ENCODE measurements at places on chromosomes 4 and X.

DNA sequence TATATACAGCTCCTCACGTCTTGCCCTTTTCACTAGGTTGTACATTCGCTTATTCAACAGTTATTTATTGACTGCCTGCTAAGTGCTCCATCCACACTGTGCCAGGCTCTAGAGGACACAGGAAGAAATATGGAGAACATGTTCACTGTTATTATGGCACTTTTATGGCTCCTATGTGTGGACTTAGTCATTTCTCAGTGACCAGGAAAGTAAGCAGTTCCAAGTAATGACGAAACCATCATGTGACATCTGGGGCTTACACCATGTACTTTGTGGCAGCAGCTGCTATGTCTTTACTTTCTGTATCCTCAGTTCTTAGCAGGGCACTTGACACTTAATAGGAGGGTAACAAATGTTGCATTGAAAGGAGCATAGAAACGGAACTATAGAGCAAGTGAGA is 278.0 kb downstream of the ANK2 start:
- DNase-seq = no peak

DNA sequence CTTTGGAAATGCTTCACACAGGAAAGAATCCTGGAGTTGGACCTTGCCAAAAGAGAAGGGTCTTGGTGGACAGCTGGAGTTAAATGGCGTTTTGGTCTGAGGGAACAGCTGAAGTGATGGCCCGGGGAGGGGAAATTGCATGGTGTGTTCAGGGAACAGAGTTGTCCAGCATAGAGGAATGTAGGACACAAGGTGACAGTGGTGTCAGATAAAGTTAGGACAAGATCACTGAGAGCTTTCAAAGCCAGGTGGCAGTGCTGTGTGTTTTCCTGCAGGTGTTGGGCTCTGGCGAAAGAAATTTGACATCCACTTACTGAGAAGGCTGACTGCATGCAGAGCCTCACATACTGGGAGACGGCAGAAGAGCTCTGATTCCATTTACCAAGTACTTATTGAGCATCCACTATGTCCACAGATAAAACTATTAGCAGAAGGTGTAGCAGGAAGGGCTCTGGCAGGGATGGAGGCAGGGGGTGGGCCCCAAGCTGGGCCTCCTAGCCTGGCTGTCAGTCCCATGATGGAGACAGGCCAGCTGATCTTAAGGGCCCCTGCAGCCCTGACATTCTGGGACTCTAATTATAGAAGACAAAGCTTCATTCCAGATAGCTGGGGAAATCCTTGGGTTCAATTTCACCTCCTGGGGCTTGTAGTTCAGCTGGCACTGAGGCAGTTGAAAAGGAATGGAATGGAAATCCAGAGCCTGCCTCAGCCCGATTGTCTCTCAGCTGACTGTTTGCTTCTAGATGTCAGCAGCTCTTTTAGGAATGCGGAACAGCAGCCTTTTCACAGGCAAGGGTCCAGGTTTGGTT is 150.2 kb upstream of the MAMLD1 start:
- DNase-seq = no peak

DNA sequence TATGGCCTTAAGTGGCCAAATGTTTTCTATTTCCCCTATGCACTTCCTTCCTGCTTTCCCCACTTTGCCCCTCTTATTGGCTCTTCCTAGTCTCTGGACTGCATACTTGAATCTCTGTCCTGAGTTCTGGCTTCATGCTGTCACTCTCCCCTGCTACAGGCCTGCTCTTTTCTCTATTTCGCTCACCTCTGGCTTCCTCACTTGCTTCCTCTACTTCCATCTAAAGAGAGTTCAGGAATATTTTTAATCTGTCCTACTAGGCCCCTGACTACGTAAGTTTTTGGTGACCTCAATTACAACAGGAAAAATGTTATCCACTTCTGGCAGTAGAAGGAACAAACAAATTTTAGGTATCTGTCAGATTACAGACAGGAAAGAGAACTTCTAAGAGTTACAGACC is 65.7 kb upstream of the WDR17 start:
- DNase-seq = no peak

DNA sequence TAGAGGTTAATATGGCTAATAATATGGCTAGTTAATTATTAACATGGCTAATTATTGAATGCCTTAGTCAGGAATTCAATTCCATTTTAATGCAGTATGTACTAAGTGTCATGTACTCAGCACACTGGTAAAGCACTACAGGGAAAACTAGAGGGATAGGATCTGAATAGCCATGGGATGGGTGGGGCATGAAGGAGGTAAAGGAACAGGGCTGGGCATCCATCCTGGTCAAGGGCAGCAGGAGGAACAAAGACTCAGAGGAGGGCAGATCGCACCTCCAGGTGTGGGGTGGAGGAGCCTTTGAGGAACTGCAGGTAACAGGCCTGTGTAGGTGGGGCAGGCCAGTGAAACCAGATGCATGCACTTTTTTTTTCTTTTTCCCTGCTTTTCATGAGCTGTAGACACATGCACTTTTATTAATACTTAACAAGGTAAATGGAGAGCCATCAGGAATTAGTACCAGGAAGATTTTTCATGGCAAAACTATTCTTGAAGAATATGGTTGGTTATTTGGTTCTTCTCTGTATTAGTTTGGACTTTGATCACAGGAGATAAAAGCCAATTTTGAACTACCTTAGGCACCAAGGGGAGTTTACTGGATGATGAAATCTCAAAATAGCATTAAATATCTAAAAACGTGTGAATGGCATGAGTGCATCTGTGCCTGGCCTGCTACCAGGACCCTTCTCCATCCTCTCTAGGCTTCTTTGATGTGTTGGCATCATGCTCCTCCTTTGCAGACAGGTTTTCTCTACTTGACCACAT is 88.3 kb downstream of the CC2D2A start:
- no peak for DNase-seq

- DNase-seq = no peak
Observed at GRCh38 chrX:24025741-24026403, 1.1 kb downstream of the KLHL15 start.

DNA sequence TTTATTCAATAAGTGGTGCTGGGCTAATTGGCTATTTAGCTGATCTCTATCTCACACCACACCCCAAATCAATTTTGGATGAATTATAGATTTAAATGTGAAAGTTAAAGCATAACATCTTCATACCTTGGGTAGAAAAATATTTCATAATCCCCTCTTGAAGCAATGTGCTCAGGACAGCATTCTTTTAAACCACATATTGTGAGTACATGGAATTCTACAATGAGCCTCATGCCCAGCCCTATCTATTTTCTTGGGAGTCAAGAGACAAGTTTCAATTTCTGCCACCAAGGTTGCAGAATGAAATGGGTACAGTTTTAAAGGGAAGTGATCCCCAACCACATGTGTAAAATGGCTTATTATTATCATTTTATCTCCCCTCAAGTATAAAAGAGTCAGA is 30.6 kb upstream of the GPRIN3 start:
- DNase-seq = no peak

- no peak for DNase-seq
Observed at GRCh38 chrX:71923516-71923915, 12.9 kb downstream of the NHSL2 start.

DNA sequence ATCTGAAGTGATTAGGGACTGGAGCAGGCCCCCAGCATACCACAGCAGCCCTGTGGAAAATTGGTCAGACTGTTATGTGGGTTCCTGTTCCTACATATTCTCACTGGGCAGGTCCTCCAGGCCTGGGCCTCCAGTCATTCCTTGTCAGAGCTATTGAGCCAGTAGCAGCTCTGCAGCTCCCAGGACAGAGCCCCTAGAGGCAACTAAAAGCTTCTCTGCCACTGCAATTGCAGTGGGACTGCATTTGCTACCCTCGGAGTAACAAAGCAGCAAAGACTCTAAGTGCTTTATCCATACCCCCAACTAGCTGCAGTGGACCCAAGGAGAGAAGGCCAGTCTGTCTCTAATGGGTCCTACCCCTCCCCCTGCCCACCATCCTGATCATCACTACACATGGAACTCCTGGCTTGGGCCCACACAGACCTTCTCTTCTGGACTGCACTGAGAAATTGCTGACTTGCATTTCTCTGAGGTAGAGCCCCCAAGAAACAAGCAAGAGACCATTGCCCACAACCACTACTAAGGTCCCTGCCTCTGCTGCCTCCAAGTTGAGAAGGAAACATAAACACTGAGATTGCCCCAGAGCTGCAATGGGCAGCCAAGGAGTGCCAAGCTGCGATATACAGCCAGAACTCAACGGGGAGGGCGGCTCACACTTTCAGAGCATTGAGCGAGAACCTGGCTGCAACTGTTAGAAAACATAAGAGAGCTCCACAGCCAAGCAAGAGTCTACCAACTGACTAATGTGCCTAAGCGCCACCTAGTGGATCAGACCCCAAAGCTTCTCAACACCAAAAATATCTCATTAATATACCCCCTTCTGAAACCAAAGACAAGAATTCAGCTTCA is 738.7 kb upstream of the NDST4 start:
- DNase-seq = no peak

GRCh38 chr4:136136601-136137000 is 1395.7 kb downstream of the PCDH18 start:
- no peak for DNase-seq

DNA sequence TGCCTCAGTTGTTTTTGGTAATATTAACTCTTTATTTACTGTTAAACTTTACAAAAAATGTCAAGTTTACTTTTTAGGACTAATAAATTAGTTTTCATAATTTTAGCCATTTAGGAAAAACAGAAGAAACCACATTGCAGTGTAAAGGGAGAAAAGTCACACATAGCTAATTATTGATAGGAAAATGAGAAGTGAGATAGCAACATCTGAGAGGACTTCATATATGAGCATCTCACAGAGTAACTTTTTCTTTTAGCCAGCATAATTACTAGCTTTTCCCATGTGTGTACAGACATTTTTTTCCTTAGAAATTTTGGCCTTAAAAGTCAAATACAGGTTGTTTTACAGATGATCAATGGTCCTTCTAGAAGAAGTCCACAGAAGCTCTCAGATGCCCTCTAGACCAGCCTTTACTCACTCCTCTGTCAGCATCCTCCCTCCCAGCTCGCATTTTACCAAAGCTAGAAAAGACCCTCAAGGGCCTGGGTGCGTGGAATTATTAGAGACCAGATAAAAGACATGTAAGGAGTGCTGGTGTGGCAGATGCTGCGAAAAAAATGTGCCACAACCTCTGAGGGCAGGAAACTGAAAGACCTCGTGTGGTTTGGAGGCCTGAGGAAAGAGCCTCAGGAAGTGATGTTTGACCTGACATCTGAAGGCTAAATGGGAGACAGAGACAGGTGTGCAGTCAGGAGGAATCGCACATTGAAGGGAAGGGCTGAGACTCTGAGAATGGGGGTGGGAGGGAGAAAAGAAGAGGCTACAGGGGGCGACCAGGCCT is 156.9 kb downstream of the CBR4 start:
- no peak for DNase-seq

DNA sequence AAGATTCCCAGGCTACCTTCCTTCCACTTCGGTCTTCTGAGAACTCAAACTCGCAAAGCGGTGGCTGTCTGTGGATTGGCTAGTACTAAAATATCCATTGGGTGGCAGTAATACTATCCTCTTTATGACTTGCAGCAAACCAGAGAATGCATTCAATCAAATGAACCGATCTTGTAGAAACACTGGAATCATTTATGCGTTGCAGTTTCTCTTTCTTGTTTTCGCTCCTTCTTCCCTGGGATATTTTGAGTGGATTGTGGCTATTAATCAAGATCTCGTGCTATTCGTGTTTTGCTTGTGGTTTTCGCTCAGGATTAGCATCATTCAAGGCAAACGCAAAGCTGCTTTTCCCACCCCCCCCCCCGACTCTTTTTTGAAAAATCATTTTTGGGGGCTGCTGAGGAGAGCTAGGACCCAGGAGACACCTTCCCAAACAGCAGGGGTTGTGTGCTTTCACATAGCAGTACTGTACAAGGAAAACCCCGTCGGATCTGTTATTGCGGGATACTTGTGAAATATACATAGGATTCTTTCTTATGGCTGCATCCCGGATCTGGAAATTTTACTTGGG is at the start of gene IL1RAPL1:
Gene IL1RAPL1 (plus strand): TSS at position 466 of the 571 bp plus-strand sequence.
- no peak for DNase-seq
